Left lung (tissue), 14 donors: ENCODE measurements at places on chromosomes 6 and 20. TPM values are rescaled to one million over a fixed set of nuclear protein-coding genes. Genes with fewer than 3 reads are reported as not detected.

GRCh38 chr6:105898286-105898685 is 187.8 kb upstream of the PRDM1 start:
- H3K4me1 ChIP-seq = no peaks in the 10 kb centered on the region
- no peak overlapping the region for H3K4me3 ChIP-seq
- no peak overlapping the region for H3K27ac ChIP-seq
- no peak for DNase-seq
- no peaks in the 10 kb centered on the region for H3K27me3 ChIP-seq

DNA sequence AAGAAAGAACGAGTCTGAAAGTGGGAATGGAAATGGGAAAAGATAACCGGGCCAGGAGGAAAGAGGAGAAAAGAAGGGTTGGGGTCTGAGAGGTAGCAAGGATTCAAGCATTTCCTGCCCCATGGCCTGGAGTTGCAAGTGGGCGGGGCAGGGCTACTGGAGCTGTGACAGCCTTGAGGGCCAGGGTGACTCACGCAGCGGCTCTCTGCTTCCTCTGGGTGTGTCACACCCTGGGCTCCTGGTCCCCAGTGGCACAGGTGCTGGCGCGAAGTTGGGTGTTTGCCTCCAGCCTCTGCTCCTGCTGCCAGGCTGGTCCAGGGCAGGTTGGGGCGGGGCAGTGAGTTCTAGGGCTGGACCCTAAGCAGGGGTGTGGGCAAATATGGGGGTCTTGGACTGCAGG is 3.3 kb upstream of the ULBP3 start:
- H3K27ac ChIP-seq = no peak overlapping the region
- peak; percentile 89 for DNase-seq
- H3K4me1 ChIP-seq = peaks cover 30% of the 10 kb centered on the region
- H3K4me3 ChIP-seq = no peak overlapping the region
- H3K36me3 ChIP-seq = no peaks in the 10 kb centered on the region

ERVFRD-1 gene
- 0.13 TPM for polyA plus RNA-seq

GRCh38 chr6:151690303-151690702 is 117.2 kb upstream of the ESR1 start:
- H3K4me1 ChIP-seq = no peaks in the 10 kb centered on the region
- no peak overlapping the region for H3K4me3 ChIP-seq
- no peak for DNase-seq

DNA sequence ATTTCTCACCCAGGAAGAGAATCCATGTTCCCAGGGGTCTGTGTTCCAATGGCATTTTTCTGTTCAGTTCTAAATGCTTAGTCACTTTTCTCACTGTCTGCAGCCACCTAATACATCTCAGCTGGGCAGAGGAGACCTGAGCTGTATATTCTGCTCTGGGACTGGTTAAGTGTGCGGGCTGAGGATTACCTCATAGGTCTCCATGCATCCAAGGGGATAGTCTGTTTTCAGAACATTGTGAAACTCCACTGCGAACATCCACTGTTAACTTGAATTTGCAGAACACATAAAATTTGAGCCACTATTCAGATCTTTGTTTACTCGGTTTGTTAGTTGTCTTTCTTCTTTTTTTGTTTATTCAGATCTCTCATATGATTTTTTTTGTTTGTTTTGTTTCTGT is 947.1 kb downstream of the TFAP2A start:
- no peak for DNase-seq
- no peak overlapping the region for H3K4me3 ChIP-seq
- H3K27ac ChIP-seq = no peak overlapping the region
- H3K4me1 ChIP-seq = no peaks in the 10 kb centered on the region
- no peaks in the 10 kb centered on the region for H3K27me3 ChIP-seq
- no peaks in the 10 kb centered on the region for H3K36me3 ChIP-seq

DNA sequence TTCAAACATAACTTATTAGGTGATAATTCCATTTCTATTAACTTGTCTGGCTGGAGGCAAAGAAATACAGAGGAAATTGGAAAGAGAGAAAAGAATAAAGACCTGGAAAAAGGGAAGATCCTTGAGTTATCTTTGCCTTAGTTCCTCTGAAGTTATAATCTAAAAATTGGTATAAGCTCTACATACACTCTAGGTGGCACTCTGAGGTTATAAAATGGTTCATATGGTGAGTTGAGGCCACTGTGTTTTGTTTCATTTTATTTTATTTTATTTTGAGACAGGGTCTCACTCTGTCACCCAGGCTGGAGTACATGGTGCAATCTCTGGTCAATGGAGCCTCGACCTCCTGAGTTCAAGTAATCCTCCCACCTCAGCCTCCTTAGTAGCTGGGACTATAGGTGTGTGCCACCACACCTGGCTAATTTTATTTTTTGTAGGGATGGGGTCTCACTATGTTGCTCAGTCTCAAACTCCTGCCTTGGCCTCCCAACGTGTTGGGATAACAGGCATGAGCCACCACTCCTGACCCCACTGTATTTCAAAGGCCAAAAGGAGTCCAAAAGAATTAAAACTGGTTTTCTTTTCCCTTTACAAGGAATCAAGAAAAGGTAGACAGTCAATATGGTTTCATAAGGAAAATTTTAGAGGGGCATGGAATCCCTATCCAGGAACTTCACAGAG is 19.4 kb downstream of the GPX6 start:
- H3K27me3 ChIP-seq = no peaks in the 10 kb centered on the region
- H3K4me1 ChIP-seq = no peaks in the 10 kb centered on the region
- H3K36me3 ChIP-seq = no peaks in the 10 kb centered on the region

- peaks cover 4% of the 10 kb centered on the region for H3K36me3 ChIP-seq
- H3K27me3 ChIP-seq = no peaks in the 10 kb centered on the region
- H3K4me1 ChIP-seq = no peaks in the 10 kb centered on the region
- no peak overlapping the region for H3K4me3 ChIP-seq
- DNase-seq = no peak
These were observed 116.1 kb upstream of the TIAM2 start for GRCh38 chr6:154878871-154879491.

RIPPLY2 gene
- polyA plus RNA-seq = not detected

DTNBP1 gene
- polyA plus RNA-seq = 16.8 TPM

DNA sequence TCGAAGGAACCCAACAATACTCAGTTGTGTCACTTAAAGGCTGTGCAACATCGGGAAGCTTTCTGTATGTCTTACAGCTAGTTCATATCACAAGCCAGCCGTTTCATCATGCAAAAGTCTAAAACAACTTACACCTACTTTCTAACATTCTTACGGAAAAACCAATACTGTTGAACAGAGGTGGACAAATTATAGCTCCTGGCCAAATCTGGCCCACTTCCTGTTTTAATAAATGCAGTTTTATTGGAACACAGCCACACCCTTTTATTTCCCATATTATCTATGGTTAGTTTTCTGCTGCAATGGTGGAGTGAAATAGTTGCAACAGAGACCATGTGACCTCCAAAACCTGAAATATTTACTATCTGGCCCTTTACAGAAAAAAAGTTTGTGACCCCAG is 46.6 kb downstream of the MYB start:
- no peaks in the 10 kb centered on the region for H3K4me1 ChIP-seq
- no peak overlapping the region for H3K27ac ChIP-seq
- no peak overlapping the region for H3K4me3 ChIP-seq
- H3K36me3 ChIP-seq = no peaks in the 10 kb centered on the region
- H3K27me3 ChIP-seq = no peaks in the 10 kb centered on the region

HLA-DOA gene
- polyA plus RNA-seq = 3.0 TPM

EYS gene
- polyA plus RNA-seq = 0.65 TPM

DNA sequence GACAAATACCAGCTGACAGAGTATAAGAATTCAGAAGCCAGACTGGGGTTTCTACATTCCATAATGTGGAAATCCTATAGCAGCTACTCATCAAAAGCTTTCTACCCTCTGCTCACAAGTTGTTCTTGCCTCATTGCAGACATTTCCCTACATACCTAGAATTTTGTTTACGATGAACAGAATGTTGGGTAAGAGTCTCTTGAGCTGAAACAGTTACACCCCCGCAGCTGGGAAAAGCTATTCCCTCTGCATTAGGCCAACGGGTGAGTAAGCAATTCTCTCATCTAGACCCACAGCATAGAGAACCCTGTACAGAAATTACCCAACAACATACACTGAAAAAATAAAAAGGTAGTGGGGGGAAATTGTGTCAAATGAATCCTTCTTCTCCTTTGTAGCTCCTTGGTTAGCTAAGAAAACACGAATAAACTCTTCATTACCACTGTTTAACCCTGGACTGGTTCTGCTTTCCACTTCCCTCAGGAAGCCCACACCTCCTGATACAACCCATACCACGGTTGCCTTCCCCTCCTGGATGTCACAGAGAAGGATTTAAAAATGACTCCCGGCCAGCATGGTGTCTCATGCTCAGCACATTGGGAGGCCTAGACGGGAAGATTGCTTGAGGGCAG is 215.0 kb upstream of the SHLD1 start:
- peak overlapping the region; percentile 38 for H3K27ac ChIP-seq
- peak; percentile 42 for DNase-seq
- H3K4me3 ChIP-seq = no peak overlapping the region
- peaks cover 48% of the 10 kb centered on the region for H3K4me1 ChIP-seq
- no peaks in the 10 kb centered on the region for H3K27me3 ChIP-seq

- DNase-seq = peak; percentile 79
- peak overlapping the region; percentile 80 for H3K27ac ChIP-seq
- H3K27me3 ChIP-seq = no peaks in the 10 kb centered on the region
- peaks cover 65% of the 10 kb centered on the region for H3K4me1 ChIP-seq
These were observed 5.2 kb downstream of the SYTL3 start for GRCh38 chr6:158654960-158655489.

DNA sequence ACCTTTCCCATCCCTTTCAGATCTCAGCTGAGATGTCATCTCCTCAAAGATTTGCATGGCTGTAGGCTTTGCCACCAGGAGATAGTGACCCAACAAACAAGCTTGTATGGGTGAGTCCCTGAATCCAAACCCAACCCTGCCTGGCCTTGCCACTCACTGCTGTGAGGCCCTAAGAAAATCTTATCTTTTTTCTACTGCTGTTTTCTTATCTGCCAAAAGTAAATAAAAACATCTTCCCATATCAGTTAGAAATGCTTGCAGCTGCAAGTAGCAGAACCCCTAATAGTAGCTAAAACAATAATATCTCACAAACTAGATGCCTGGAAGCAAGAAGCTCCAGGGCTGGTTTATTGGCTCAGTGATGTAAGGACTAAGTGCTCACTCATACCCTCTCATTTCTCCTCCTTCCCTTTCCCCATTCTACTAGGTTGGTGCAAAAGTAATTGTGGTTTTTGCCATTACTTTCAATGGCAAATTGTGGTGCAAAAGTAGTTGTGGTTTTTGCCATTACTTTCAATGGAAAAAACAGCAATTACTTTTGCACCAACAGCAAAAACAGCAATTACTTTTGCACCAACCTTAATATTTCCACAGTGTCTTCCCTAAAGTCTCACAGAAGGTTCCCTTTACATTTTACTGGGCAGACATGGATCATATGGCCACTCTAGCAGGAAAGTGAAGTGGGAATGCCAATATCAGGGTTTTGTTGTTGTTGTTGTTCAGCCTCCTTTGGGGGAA is 56.7 kb upstream of the PSMF1 start:
- no peak for DNase-seq
- no peaks in the 10 kb centered on the region for H3K36me3 ChIP-seq
- no peak overlapping the region for H3K4me3 ChIP-seq
- no peaks in the 10 kb centered on the region for H3K27me3 ChIP-seq

DNA sequence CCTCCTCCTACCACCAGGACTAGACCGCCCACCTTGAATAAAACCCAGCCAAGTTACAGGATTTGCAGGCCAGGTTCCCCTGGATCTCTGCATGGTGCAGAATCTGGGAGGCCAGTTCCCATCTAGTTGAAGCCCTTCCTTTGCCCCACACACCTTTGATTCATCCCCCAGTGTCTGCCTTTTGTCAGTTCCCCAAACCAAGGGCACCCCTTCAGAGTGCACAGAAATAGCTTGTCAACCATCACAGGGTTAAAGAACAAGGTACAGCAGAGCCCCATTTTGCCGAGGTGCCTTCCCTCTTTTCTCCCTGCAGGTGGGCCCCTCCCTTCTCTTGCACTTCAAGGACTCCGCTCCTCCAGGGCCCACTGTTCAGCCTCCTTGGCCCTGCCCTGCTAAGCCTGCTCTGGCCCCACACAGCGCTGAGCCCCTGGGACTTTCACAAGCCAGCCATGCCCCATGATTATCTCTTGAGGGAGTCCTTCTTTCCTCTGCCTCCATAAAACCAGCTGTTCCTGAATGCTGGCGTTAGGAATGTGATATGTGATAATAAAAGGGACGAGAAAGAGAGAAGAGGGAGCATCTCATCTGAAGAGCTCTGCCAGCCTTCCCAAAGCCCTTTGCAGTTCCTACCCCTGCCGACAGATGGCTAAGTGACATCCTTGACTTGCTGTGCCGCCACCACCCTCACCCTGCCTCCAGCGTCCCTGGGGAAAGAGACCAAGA is 280.3 kb downstream of the CDC5L start:
- H3K36me3 ChIP-seq = no peaks in the 10 kb centered on the region
- H3K4me3 ChIP-seq = no peak overlapping the region
- peaks cover 6% of the 10 kb centered on the region for H3K27me3 ChIP-seq
- no peaks in the 10 kb centered on the region for H3K4me1 ChIP-seq

PKIB gene
- 1.2 TPM for polyA plus RNA-seq

NKX2-2 gene
- 0.15 TPM for polyA plus RNA-seq

ELOVL4 gene
- polyA plus RNA-seq = 1.7 TPM

GRCh38 chr6:119067091-119067490 is 11.4 kb downstream of the FAM184A start:
- H3K4me3 ChIP-seq = no peak overlapping the region
- H3K27ac ChIP-seq = no peak overlapping the region
- no peak for DNase-seq
- no peaks in the 10 kb centered on the region for H3K27me3 ChIP-seq
- H3K36me3 ChIP-seq = no peaks in the 10 kb centered on the region

GABRR1 gene
- not detected for polyA plus RNA-seq

- H3K36me3 ChIP-seq = peaks cover 95% of the 10 kb centered on the region
- DNase-seq = no peak
- no peaks in the 10 kb centered on the region for H3K27me3 ChIP-seq
- H3K4me1 ChIP-seq = no peaks in the 10 kb centered on the region
- H3K27ac ChIP-seq = no peak overlapping the region
These were observed 157.9 kb downstream of the INSM1 start for GRCh38 chr20:20525756-20526155.
